ENCODE measurements at places on chromosomes 7 and 10. TPM values are rescaled to one million over a fixed set of nuclear protein-coding genes. Genes with fewer than 3 reads are reported as not detected.

RAB19 gene
- 7.3 TPM for total RNA-seq

RNF148 gene
- not detected for total RNA-seq

C10orf67 gene
- not detected for total RNA-seq

OR13A1 gene
- total RNA-seq = not detected

PTPRN2 gene
- total RNA-seq = 7.2 TPM

STK17A gene
- total RNA-seq = 67.9 TPM

ZNF117 gene
- 7.0 TPM for total RNA-seq

BAIAP2L1 gene
- 1.0 TPM for total RNA-seq

GOT1 gene
- 37.1 TPM for total RNA-seq

PILRA gene
- total RNA-seq = 8.1 TPM

NCAPG2 gene
- total RNA-seq = 154 TPM

SPDYE6 gene
- not detected for total RNA-seq

SLC16A12 gene
- total RNA-seq = not detected

VWC2 gene
- not detected for total RNA-seq

AKR1C8 gene
- total RNA-seq = not detected

SAP25 gene
- total RNA-seq = 30.0 TPM

GIMAP5 gene
- total RNA-seq = 63.3 TPM

AOAH gene
- 18.0 TPM for total RNA-seq

PDK4 gene
- total RNA-seq = not detected

AASS gene
- total RNA-seq = 0.52 TPM

MYPN gene
- total RNA-seq = not detected

Data from activated CD8-positive, alpha-beta T cell treated with anti-CD3 and anti-CD28 coated beads, Interleukin-2, amount 10 ng/mL, durations not matched to agents 7 days and 5 days (primary cell).